ENCODE measurements at places on chromosomes 16 and 17.
A peak's percentile ranks its signal among the peaks of the same experiment; 100 is the strongest.

- DNase-seq = peak; percentile 42
Observed at GRCh38 chr17:17515934-17516930, 20.0 kb upstream of the RASD1 start.

DNA sequence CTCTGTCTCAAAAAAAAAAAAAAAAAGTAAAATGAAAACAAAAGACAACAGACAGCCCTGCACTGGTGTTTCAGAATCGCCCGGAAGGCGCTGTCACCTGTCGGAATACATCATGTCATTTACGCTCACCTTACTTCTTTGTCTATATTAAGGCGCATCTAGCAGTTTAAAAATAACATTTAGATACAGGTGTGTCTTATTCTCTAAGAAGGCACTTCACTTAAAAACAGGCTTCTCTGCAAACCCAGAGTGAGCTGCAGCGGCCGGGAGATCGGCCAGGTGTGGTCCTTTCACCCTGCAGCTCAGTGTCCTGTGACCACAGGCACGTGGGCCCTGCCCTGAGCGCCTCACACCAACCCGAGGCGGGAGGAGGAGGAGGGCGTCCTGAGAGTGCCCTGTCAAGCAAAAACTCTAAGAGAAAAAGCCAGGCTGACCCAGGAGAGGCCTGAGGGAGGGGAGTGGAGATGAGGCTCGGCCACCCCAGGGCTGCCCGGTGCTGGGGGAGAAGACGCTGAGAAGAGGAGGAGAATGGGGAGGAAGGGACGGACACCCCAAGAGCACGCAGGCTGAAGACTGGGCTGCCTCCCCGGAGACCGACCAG, 3.3 kb upstream of the LMF1 start:
- no peak for DNase-seq

DNA sequence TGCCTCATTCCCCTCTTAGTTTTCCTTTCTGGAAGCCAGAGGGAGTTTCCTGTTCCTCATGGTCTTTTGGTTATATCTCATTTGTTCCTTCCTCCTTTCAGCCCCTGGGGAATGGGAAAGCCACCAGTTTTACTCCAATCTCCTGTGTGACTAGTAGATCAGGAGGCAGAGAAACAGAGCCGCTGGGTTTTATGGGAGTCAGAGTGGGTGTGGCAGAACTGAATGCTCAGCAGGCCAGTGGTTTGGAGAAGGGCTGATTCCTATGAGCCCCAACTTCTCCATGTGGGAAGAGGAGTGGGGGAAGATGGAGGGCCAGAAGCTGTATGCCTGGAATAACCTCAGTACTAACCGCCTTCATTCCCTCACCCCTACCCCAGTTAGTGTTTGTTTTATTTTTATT, 4.1 kb downstream of the DNAH2 start:
- DNase-seq = no peak

- DNase-seq = no peak
Observed at GRCh38 chr16:51244887-51245657, 94.0 kb upstream of the SALL1 start.

DNA sequence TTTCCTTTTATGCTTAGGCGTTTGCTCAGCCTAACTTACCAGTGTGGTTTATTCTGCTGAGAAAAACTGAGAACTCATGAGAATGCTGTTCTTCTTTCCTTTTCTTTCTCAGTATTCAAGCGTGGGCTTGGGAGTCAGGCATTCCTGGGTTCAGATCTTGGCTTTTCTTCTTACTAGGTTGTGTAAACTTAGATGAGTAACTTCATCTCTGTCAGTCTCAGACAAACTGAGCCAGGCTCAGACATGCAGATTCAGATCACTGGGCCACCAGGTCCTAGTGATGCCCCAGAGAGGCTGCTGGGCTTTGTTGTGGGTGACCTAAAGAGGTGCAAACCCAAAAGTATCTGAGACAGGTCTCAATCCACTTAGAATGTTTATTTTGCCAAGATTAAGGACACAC, 95.8 kb upstream of the MPHOSPH6 start:
- DNase-seq = no peak

DNA sequence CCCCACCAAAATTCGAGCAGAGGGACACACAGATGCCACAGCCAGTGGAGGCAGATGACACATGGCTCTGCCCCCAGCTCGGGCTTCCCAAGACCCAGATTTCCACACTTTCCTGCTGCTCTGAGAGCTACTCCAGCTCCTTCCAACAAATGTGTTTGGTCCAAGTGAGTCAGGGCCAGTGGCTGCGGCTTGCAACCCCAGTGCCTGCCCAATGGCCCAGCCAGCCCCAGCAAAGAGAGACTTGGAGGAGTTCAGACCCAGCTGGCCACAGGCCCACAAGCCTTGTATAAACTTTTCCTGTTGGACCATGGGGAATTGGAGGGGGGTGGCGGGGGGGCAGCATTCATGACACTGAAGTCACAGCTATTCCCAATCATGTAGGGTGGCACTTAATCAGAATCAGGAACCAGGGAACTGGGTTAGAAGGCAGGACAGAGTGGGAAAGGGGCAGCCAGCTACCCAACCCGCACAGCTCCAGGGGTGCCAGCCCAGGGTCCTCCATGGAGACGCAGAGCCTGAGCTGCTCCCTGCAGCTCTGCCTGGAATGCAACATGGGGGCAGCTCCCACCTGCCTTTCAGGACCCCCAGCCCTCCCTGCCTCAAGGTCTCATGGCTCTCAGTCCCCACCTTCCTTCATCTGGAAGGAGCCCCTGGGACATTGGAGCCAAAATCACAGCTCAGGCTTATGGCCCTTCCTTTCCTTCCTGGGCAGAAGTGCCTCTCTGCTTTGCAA, 17.5 kb upstream of the C16orf78 start:
- no peak for DNase-seq

GRCh38 chr16:57619133-57619605, 9.3 kb upstream of the ADGRG1 start:
- DNase-seq = no peak

DNA sequence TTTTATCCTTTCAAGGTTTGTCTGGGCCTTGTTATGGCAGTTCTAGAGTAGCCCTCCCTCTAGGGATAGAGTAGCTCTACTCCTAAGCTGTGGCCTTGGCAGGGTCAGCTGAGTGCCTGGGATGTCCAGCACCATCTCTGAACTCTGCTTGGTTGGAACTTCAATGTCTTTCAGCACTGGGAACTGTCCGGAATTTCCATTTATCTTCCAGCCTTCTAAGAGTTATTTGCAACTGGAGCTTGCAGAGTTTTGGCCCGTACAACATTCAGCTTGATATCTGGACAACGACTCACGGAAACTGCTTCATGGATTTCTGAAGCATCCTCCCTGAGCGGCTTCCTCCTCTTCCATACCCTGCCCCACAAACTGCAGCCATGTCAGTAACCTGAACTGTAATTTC, 22.9 kb downstream of the MMD start:
- no peak for DNase-seq

DNA sequence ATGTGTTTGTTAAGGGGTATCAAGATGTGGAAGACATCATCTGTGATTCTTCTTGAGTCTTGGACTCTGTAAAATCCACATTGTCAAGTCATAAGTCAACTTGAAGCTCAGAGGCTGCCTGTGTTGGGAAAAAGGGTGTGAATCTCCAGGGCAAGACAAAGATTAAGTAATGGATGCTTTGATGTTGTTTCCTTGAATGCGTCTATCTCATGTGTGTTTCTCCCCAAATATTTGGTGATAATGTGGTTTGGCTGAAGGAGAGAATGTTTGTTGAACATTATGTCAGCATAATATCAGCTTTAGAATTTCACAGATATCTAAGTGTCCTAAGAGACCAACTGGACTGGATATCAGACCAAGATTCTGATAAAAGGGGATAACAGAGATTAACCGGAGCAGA, 24.1 kb upstream of the KCNJ16 start:
- DNase-seq = no peak

DNA sequence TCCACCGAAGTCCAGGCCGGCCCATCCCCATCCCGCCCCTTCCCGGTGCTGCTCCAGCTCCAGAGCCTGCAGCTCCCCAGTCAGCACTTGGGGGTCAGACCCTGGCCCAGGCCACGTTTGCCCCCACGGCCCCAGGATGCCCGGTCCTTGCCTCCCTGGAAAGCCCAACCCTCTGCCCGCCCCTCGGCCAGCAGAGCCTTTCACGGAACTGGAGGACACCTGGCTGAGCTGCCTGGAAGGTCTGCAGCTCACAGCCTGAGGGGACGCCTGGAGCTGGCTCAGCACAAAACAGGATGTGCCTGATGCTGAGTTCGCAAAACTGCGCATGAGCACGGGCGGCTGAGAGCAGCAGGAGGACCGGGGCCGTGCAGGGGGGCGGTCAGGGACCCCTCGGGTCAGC, 29.7 kb upstream of the SSTR5 start:
- no peak for DNase-seq

GRCh38 chr17:78375401-78376151, 2.9 kb upstream of the PGS1 start:
- peak; percentile 85 for DNase-seq

DNA sequence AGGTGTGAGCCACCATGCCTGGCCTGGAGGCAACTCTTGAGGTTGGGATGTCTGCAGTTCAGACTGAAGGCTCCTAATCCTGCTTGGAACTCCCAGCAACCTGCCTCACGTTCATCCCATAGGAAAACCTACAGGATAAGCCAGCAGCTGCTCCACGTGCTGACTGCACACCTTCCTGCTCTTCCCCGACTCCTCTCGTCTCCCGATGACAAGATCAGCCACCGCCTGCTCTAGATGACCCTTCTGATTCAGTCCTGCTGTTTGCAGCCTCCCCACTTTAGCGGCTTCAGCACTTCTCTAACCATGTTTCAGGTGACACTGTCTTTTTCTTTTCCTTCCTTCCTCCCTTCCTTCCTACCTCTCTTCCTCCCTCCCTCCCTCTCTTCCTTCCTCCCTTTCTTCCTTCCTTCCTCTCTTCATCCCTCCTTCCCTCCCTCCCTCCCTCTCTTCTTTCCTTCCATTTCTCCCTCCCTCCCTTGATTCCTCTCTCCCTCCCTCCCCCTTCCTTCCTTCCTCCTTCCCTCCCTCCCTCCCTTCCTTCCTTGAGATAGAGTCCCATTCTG, 61.8 kb downstream of the EMP2 start:
- no peak for DNase-seq

GRCh38 chr16:86308514-86308913, 201.8 kb upstream of the FOXF1 start:
- DNase-seq = no peak

- no peak for DNase-seq
Observed at GRCh38 chr17:67974598-67975066, 21.6 kb downstream of the C17orf58 start.

- DNase-seq = no peak
Observed at GRCh38 chr17:48751733-48752398, 23.3 kb upstream of the HOXB13 start.

DNA sequence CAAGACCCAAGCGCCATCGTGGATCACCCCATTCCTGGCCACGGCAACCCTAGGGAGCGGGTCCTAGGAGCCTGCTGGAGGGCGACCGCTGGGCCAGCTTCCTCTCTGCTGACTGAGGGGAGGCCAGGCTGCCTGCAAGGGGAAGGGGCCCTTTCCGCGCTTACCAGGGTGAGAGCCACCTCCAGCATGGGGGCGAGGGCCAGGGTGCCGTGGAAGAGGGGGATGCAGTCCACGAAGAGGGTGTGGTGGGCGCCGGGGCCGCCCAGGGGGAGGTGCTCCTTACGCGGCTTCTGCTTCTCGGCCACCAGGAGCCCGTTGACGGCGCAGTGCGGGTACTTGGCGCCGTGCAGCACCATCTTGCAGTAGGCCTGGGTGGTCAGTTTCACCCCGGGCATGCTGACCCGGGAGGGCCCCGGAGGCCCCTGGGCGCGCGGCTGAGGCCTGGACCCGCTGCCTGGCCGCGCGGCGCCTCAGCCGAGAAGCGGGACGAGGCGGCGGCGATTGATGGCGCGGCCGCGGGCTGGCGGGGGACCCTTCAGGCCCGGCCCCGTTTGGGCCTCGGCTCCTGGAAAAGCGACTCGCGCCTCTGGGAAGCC, 345 bp downstream of the EMC8 start:
- DNase-seq = no peak

GRCh38 chr16:31248344-31248743, 11.4 kb upstream of the ITGAM start:
- no peak for DNase-seq

GRCh38 chr16:10936272-10936984, 5.8 kb downstream of the DEXI start:
- DNase-seq = no peak

DNA sequence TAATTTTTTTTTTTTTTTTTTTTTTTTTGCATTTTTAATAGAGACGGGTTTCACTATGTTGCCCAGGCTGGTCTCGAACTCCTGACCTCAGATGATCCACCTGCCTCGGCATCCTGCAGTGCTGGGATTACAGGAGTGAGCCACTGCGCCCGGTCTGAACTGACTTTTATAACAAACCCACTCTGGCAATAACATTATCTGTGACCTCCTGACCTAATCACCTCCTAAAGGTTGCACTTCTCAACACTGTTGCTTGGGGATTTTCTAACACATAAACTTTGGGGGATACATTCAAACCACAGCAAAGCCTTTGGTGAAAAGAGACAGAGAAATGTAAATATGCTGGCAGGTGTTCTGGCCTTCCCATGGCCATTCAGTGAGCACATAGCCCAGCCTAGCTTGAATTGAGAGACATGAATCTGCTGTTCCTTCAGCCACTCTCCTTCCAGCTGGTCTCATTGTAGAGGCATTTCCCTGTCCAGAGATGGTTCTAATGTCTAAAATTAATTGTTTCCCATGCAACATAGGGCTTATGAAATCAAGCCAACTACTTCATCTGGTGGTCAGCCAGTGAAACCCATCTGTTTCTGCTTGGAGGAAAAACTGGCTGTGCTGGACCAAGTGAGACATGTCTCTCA, 28.3 kb downstream of the LYRM1 start:
- peak; percentile 73 for DNase-seq

- no peak for DNase-seq
Observed at GRCh38 chr16:15741207-15741871, 91.3 kb downstream of the NDE1 start.

DNA sequence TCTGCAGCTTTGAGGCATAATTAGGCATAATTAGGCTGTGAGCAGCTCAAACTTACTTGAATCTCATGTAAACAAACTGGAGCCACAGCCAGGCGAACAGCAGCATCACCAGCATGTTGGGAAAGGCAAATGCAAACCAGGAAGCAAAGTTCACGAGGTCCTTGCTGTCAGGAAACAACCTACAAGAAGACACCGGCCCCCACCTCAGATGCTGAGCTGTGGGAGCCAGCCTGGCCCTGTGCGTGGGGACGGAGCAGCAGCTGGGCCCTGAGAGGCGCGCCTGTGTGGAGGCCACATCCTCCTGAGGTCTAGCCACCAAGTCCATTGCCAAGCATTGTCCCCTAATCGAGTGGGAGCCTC, 12.2 kb downstream of the SLC13A5 start:
- no peak for DNase-seq

DNA sequence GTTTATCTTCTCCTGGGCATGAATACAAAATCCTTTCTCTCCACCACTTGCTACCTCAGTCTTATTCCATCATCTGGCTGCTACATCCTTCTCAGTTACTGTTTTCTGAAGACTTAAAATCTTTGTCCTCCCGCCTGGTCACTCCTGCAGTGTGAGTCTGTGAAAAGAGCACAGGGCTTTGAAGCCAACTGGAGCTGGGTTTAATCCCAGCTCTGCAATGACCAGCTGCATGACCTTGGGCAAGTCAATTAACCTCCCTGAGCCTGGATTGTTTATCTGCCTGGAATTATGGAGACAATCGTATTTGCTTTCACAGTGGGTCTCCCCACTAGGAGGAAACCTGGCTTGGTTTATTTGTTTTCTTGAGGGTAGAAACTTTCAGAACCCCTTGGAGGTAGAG, 183.2 kb downstream of the GSG1L start:
- no peak for DNase-seq

- DNase-seq = no peak
Observed at GRCh38 chr17:51071556-51071955, 49.1 kb downstream of the SPAG9 start.
